ENCODE measurements at places on chromosomes 1 and 21.

GRCh38 chr21:33849834-33850233 lies 65.8 kb downstream of the ATP5PO start:
- H3K27ac ChIP-seq, result no peak overlapping the region
- no peak overlapping the region for H3K4me3 ChIP-seq
- H3K4me1 ChIP-seq, result no peaks in the 10 kb centered on the region
- H3K36me3 ChIP-seq, result no peaks in the 10 kb centered on the region

DNA sequence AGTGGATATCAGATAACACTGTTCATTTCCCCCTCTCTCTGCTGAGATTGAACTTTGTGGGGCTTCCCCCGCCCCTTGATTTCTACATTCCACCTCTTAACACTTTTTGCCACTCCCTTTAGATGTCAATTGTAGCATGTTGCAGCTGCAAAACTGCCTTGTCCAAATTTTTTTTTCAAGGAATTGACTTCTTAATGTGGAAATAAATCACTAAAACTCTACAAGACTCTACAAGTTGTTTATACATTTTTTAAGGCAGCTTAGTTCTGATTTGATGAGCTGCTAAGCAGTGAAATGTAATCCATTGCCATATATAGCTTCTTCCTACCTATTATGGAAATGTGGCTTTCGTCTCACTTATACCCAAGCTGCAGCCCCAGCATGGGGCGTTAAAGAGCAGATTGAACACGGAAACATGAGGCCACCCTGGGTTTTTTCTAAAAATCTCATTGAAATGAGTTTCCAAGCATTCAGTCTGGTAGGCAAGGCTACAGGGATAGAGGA lies 132.2 kb downstream of the SYT2 start:
- DNase-seq, result no peak
- no peak overlapping the region for H3K4me3 ChIP-seq
- H3K27me3 ChIP-seq, result no peaks in the 10 kb centered on the region
- H3K4me1 ChIP-seq, result no peaks in the 10 kb centered on the region
- peaks cover 2% of the 10 kb centered on the region for H3K36me3 ChIP-seq

- H3K27me3 ChIP-seq, result no peaks in the 10 kb centered on the region
- H3K36me3 ChIP-seq, result peaks cover 46% of the 10 kb centered on the region
- H3K4me1 ChIP-seq, result no peaks in the 10 kb centered on the region
- H3K4me3 ChIP-seq, result no peak overlapping the region
- H3K27ac ChIP-seq, result no peak overlapping the region
Measured at GRCh38 chr1:200971955-200972711, 51.4 kb downstream of the KIF21B start.

- no peak overlapping the region for H3K4me3 ChIP-seq
- H3K36me3 ChIP-seq, result no peaks in the 10 kb centered on the region
- H3K27ac ChIP-seq, result no peak overlapping the region
- no peak for DNase-seq
Measured at GRCh38 chr21:16536140-16536539, 806.4 kb downstream of the USP25 start.

- DNase-seq, result no peak
- H3K36me3 ChIP-seq, result peaks cover 2% of the 10 kb centered on the region
- peaks cover 33% of the 10 kb centered on the region for H3K4me1 ChIP-seq
Measured at GRCh38 chr1:229152311-229152710, 118.6 kb upstream of the RAB4A start.

DNA sequence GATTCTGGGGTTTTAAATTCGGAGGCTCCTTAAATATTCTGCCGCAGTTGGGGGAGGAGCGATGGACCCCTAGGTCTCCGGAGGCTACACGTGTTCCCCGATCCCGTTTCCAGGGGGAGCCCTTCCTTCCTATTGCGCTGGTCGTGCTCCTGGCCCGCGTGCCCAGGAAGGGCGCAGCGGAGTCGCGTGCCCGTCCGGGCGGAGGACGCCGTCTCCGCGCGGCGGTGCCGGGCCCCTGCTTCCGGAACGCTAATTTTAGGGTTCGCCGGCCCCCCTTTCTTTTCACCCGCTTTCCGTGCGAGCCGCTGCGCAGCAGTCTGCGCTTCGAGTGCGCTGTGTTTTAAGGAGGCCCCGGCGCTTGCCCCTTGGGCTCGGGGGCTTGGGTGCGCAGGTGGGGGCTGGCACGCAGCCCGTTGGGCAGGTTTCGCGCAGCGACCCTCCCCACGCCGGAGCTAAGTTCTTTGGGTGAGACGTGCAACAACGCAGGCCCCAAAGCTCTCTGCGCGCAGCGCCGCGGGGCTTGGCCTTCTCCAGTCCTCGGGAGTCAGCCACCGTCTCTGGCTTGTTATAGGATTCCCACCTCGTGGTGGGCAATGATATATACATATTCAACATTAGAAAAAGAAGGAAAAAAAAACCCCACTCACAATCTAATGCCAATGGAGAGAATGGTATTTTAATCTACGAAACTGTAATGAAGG lies 43.5 kb upstream of the DNAJC6 start:
- peak overlapping the region; percentile 70 for H3K4me3 ChIP-seq
- H3K27me3 ChIP-seq, result peaks cover 29% of the 10 kb centered on the region
- peaks cover 28% of the 10 kb centered on the region for H3K4me1 ChIP-seq

GRCh38 chr1:76343356-76343755 lies 268.8 kb downstream of the ST6GALNAC3 start:
- H3K4me3 ChIP-seq, result no peak overlapping the region
- H3K27me3 ChIP-seq, result no peaks in the 10 kb centered on the region
- H3K4me1 ChIP-seq, result peaks cover 13% of the 10 kb centered on the region
- no peak for DNase-seq

DNA sequence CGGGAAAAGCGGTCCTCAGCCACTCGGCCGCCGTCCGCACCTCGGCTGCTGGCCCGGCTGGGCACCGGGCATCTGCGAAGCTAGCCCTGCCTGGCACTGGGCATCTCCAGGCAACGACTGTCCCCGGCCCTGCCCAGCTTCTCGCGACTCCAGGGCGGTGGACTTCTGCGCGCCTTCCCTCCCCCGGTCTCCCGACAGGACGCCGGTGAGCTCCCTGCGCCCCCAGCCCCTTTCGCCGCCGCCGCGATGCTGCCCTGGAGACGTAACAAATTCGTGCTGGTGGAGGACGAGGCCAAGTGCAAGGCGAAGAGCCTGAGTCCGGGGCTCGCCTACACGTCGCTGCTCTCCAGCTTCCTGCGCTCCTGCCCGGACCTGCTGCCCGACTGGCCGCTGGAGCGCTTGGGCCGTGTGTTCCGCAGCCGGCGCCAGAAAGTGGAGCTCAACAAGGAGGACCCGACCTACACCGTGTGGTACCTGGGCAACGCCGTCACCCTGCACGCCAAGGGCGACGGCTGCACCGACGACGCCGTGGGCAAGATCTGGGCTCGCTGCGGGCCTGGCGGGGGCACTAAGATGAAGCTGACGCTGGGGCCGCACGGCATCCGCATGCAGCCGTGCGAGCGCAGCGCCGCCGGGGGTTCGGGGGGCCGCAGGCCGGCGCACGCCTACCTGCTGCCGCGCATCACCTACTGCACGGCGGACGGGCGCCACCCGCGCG lies 514 bp downstream of the FAM43B start:
- H3K27me3 ChIP-seq, result peaks cover 47% of the 10 kb centered on the region
- no peak overlapping the region for H3K27ac ChIP-seq
- no peak for DNase-seq

DNA sequence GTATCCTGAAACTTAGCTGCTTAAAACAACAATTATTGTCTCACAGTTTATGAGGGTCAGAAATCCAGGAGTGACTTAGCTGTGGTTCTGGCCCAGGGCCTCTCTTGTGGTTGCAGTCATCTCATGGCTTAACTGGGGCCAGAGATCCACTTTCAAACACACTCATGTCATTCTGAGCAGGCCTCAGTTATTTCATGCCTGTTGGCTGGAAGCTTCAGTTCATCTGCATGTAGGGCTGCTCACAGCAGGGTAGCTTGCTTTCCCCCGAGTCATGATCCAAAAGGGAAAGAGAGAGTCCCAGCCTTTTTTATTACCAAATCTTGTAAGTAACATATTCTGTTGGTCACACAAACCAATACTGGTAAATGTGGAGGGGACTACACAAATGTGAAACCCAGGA lies 96.6 kb upstream of the B3GALT2 start:
- peaks cover 5% of the 10 kb centered on the region for H3K36me3 ChIP-seq
- no peaks in the 10 kb centered on the region for H3K27me3 ChIP-seq
- H3K4me3 ChIP-seq, result no peak overlapping the region
- DNase-seq, result no peak

DNA sequence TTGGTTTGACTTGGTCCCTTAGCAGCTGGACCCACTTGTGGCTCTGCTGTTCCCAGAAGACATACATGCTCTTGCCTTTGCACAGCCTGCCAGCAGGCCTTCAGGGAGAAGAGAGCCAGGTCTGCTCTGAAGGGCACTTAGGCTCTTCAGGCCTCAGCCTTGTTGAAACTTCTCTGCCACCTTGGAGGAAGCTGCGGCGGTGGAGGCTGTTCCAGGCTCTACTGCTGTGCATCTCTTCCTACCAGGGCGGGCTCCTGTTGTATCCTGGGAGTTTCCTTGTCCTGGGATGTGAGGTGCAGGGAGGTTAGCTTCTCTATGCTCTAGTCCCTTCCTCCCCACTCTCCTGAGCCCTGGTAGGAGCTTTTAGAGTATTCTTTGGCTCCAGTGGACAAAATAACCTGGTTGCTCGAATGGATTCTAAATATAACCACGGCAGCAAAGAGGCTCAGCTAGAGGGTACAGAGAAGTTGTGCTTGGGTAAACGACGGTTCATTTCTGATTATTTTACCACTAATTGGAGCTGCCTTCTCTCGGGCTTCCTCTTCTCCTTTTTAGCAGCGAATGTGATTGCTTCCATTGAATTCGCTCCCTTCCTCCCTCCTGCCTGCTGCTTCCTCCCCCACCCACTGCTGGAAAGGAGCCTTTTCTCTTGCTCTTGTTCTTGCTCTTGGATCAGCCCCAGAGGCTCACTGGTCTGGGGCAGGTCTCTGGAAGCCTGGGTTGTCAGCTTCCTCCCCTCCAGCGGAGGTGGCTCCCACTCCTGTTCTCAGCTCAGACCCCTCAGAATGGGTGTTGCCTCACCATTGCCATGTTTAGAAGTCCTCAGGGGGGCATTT lies 126.6 kb upstream of the CACNA1E start:
- DNase-seq, result no peak
- no peak overlapping the region for H3K27ac ChIP-seq
- no peaks in the 10 kb centered on the region for H3K4me1 ChIP-seq
- H3K36me3 ChIP-seq, result no peaks in the 10 kb centered on the region
- no peak overlapping the region for H3K4me3 ChIP-seq

GRCh38 chr1:32346532-32347157 lies 10.6 kb upstream of the MARCKSL1 start:
- H3K4me3 ChIP-seq, result no peak overlapping the region
- H3K27me3 ChIP-seq, result peaks cover 48% of the 10 kb centered on the region
- H3K4me1 ChIP-seq, result peaks cover 59% of the 10 kb centered on the region
- no peak for DNase-seq
- peaks cover 2% of the 10 kb centered on the region for H3K36me3 ChIP-seq

- peaks cover 4% of the 10 kb centered on the region for H3K27me3 ChIP-seq
- no peaks in the 10 kb centered on the region for H3K36me3 ChIP-seq
- H3K4me3 ChIP-seq, result no peak overlapping the region
Measured at GRCh38 chr1:171210355-171210754, 25.3 kb downstream of the FMO2 start.

- DNase-seq, result peak; percentile 23
- H3K27me3 ChIP-seq, result peaks cover 29% of the 10 kb centered on the region
- H3K4me1 ChIP-seq, result peaks cover 45% of the 10 kb centered on the region
- H3K4me3 ChIP-seq, result no peak overlapping the region
- H3K27ac ChIP-seq, result no peak overlapping the region
Measured at GRCh38 chr21:31505975-31506374, 153.5 kb upstream of the SOD1 start.

DNA sequence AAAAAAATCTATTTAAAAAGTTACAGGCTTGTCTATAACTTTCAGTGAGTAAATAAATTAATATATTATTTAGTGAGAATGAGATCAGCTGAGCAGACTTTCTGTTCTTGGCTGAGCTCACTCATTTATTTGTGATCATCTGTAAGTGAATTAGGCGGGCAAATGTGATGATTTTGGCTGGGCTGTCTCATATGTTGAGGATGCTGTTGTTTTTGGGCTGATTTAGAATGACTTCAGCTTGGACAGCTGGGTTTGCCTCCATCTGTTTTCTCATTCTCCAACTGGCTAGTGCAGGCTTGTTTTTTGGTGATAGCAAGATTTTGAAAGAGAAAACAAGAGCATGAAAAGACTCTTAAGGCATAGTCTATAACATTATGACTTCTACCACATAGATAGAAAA lies 475.8 kb upstream of the OLFM3 start:
- H3K4me1 ChIP-seq, result no peaks in the 10 kb centered on the region
- no peaks in the 10 kb centered on the region for H3K27me3 ChIP-seq
- no peaks in the 10 kb centered on the region for H3K36me3 ChIP-seq
- H3K27ac ChIP-seq, result peak overlapping the region; percentile 28

DNA sequence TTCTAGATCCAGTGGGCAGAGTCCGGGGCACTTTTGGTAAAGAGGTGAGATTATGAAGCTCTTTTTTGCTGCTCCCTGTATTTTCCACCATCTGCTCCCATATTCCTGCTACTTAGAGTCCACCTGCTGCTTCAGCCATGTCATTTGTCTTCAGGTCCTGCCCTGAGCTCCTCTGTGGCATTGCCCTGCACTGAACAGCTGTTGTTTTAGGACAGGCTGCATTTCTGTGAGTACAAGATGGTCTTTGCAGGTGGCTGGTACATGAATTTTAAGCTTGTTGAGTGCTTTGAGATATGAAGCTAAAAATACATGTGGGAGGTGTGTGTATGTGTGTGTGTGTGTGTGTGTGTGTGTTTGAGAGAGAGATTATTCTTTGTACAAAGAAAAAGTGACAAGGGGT lies 21.9 kb downstream of the MT1HL1 start:
- H3K27me3 ChIP-seq, result no peaks in the 10 kb centered on the region
- no peak for DNase-seq
- no peaks in the 10 kb centered on the region for H3K36me3 ChIP-seq
- H3K27ac ChIP-seq, result no peak overlapping the region

All from activated naive CD4-positive, alpha-beta T cell treated with anti-CD3 and anti-CD28 coated beads, Interleukin-2, amount 10 ng/mL, durations not matched to agents 7 days and 5 days (primary cell).